ENCODE measurements at places on chromosomes 5 and 9.

DNA sequence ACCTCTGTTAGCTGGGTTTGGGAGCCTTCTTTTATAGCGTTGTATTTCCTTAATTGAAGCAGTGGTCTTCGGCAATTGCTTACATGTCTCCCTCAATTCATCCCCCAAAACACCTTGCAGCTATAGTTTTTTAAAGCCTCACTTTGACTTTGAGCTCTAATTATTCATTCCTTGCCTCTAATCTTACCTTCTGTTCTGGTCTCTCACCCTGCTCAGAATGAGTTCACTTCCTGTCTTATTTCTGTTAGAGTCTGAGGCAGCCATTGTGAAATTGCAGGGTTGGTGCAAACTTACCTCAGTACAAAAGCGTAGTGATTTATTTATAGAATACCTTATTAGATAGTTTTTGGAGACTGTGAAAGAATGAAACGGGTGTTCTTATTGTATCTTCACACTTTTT, 35.0 kb downstream of the AOPEP start:
- DNase-seq, result no peak

DNA sequence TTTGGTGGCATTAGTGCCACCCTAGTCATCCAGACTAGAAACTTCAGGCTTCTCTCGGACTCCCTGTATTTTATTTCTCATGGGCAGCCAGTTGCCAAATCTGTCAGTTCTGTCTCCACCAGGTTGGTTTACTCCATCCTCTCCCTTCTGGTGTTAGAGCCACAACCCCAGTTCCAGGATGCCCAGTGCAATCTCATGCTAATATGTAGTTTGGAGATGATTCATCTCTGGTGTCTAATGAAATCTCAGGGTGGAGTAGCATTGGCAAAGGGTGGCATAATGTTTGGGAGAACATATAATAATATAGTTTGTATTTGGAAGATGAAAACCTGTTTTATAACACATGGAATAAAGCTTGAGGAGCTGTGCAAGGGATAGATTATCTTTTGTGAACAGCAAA, 30.2 kb downstream of the SLC46A2 start:
- DNase-seq, result no peak

GRCh38 chr5:107404595-107405374, 266.0 kb downstream of the EFNA5 start:
- no peak for DNase-seq

DNA sequence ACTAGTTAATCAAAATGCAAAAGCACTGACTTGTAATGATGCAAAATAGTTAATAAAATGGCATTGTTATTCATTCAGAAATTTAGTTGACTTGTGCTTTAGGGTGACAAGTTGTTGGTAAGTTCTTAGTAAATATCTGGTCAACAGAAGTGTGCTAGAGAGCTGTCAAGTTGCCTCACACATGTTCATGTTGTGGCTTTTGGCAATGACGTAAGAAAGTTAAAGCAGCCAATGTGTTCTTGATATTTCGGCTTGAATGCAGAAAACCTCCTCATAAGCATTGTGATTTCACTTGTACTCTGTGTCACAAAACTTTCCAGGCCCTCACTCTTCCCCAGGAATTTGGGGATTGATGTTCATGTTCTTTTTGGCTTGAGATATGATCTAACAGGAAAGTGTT, 626.7 kb downstream of the PRR16 start:
- no peak for DNase-seq

GRCh38 chr9:93555370-93555769, 21.0 kb upstream of the PHF2 start:
- no peak for DNase-seq

DNA sequence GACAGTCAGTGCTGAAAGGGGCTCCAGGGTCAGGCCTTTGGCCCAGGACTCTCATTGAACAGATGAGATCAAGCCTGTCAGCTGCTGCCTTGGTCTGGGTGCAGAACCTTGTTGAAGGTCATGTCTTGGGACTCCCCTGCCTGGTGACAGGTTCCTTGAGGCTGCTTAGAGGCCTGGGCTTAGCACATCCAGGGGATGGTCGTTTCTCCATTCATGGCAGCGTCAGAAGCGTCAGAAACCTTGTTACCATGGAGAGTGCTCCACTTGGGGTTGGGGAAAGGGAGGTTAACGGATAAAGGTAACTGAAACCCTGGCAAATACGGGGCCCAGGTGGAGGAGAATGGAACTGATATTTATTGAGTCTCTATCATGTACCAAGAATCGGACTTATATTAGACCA, 8.8 kb downstream of the ARPC5L start:
- DNase-seq, result no peak

- peak; percentile 15 for DNase-seq
Observed at GRCh38 chr5:54985301-54986268, at the start of gene ESM1. TSS of gene ESM1 (minus strand) at chr5:54985593. CDS start at chr5:54985517, 76 bp downstream.

DNA sequence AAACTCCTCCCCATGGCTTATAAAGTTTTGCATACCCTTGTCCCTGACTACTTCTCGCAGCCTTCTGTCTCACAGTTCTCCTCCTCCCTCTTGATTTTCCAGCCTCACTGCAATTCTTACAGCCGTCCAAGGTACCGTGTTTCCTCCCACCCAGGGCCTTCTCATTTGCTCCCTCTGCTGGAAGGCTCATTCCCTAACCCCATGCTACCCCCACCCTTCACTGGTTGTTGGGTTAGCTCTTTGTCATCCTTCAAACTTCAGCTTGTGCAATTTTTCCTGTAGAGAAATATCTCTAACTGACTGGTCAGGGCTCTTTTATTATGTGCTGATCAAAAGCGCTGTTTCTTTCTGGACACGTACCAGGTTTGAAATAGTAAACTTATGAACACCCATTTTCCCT, 329.2 kb downstream of the EBF1 start:
- peak; percentile 49 for DNase-seq

DNA sequence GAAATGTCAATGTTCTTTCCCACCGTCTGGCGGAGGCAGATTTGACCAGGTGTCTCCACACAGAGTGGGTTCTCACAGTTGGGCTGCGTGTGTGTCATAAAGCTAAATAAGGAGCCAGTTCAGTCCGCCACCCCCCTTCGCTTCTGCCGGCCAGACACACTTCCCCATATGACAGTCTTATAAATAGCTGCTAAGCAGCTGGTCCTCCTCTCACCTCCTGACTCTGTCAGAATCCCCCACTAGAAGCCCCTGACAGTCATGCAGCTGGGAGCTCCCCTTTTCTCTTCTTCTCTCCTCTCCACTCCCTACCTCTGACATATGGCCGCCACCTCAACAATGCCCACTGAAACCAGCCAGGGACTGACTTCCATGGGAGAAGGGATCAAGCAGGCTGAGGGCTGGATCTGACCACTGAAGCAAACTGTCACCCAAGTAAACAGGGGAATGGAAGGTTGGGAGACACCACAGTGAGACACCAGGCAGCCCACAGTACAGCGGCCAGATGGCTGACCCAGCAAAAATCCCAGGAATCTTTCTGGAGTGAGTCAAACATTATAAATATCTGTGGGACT, 141.9 kb upstream of the EFNA5 start:
- no peak for DNase-seq

- no peak for DNase-seq
Observed at GRCh38 chr5:55897905-55898304, 46.7 kb downstream of the IL31RA start.

- DNase-seq, result no peak
Observed at GRCh38 chr9:71774920-71775319, 6.6 kb upstream of the CEMIP2 start.

DNA sequence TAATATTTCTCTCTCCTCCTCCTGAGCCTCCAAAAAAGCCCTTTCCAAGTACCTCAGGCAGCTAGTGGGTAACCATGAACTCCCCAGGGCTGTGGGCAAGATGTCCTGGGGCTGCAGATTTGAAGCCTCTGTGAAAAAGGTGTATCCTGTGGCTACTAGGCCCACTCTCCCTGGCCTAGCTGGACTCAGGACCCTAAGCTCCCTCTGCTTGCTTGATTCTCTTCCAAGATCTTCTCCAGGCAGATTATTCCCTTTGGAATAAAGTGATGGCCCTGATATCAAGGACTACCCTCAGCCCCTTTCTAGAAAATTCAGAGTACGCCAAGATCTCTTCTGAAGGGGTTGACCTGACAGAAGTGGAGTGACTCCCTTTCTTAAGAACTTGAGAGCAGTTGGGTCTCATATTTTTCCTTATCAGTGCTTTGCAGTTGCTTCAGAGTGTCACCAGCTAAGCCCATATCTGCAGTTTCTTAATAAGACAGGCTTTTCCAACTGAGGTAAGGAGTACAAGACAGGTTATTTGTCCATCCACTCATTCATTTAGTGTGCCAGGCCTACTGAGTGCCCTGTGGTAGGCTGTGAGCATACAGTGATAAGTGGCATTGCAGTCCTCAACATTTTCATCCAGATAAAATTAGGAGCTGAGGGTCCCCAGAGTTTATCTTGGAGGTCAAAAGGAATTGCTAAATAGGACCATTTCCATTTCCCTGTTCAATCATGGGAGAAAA, 42.5 kb downstream of the CYSTM1 start:
- DNase-seq, result no peak

GRCh38 chr5:173202266-173202875, 32.6 kb downstream of the NKX2-5 start:
- peak; percentile 30 for DNase-seq

DNA sequence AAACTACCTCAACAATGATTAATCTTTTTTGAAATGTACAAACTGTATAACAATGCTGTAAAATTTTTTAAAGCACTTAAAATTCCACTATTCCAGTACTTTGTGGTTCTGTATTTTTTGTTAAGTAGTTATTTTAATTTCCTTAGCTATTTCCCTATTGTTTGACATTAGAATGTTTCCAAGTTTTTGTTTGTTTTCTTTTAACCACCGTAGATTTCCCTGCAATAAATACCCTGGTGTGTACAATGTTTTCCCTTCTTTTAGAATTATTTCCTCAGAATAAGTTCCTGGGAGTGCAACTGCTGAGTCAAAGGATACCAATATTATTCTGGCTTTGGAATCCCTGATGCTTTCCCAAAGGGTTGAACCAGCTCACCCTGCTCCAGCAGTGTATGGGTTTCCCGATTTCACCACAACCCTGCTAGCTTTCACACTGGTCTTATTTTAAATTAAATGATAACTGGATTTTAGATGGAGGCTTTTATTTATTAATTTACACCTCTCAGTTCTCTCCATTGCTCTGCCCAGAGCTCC, 20.6 kb upstream of the ANGPTL2 start:
- DNase-seq, result no peak

- no peak for DNase-seq
Observed at GRCh38 chr9:128424268-128424780, 3.7 kb downstream of the CERCAM start.

- no peak for DNase-seq
Observed at GRCh38 chr9:5566054-5566618, 55.8 kb downstream of the PDCD1LG2 start.

- peak; percentile 26 for DNase-seq
Observed at GRCh38 chr9:91424403-91425176, 958 bp upstream of the NFIL3 start.

DNA sequence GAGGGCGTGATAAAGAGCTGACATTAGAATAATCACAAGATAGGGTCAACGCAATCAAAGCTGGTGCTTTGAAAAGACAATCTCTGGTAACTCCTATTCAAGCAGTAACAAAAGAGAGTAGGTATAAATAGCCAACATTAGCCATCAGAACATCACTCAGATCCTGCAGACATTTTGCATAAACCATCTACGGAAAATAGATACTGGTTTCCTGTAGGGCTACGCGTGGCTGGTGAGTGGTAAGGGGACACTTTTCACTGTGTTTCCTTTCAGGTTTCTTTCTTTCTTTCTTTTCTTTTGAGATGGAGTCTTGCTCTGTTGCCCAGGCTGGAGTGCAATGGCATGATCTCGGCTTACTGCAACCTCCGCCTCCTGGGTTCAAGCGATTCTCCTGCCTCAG, 22.3 kb downstream of the TTF1 start:
- DNase-seq, result no peak

DNA sequence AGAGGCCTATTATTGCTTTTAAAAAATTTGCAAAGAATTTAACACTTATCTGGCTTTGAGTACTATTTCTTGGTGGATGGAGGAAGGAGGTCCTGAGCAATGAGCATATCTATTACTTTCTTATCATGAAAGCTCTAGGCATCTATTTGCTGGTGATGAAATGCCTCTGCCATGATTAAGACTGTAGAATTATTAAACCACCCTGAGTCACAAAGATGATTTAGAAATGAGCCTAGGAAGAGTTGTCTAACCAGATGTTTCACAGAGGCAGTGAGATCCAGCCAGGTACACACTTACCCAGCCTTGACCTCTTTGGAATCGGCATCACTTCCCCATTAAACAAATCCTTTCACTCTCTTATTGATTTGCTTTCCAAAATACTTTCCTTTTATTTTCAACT, 304.4 kb upstream of the KIF2A start:
- DNase-seq, result no peak

DNA sequence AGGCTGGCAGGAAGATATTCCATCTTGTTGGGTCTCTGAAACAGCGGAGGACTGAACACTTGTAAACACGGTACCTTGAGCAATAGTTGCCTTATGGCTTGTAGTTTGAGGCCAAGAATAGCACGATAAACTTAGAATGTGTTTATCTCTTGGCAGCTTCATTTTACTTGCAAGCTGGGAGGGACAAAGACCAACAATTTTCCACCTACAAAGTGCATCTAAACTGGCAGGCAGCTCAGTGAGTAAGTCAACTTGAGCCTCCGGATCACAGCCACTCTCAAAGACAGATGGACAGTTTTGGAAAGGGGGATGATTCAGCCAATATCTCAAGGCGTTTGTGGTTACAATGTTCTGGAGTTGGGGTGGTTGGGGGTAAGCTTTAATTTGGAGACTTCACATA, 652.6 kb downstream of the CETN3 start:
- DNase-seq, result no peak

DNA sequence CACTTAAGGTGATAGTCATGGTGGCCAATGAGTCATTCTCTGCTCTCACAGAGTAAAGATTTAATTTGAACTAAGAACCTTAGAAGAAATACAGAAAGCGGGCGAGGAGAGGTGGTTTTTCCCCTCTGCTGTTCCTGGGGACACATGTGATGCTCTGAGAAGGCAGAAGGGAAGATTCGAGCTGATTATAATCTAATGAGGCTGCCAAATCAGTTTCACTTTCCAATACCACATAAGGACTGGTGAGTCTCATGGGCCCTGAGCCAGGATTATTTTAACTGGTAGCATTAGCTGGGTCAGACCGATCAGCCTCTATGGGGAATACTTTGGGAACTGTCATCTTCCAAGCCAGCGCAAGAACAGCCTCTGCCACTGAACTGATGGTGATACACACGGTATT, 116.5 kb downstream of the SLC1A3 start:
- DNase-seq, result no peak

GRCh38 chr9:119027901-119028699, 341.1 kb downstream of the BRINP1 start:
- DNase-seq, result no peak

GRCh38 chr5:11139217-11139865, 378.3 kb upstream of the DAP start:
- DNase-seq, result peak; percentile 24

- no peak for DNase-seq
Observed at GRCh38 chr9:81637276-81637675, 52.1 kb downstream of the TLE1 start.
